ENCODE measurements at places on chromosomes 11 and 22.
A peak's percentile ranks its signal among the peaks of the same experiment; 100 is the strongest.

DNA sequence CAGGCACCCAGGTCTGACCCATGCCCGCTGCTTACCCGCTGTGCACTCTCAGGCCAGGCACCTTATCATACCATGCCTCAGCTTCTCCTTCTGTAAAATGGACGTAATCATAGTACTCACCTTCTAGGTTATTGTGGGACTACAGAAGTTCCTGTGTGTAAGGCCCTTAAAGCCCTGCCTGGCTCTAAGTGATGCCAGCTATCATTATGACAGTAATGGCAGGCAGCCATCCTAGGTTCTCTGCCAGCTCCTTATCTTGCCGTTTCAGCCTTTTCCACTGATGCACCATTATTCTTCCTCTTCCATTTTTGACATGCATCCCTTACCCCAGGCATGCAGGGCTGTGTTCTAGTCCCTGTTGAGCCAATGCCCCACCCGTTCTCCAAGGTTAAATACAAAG, 57.9 kb downstream of the DBX1 start:
- no peak for DNase-seq

DNA sequence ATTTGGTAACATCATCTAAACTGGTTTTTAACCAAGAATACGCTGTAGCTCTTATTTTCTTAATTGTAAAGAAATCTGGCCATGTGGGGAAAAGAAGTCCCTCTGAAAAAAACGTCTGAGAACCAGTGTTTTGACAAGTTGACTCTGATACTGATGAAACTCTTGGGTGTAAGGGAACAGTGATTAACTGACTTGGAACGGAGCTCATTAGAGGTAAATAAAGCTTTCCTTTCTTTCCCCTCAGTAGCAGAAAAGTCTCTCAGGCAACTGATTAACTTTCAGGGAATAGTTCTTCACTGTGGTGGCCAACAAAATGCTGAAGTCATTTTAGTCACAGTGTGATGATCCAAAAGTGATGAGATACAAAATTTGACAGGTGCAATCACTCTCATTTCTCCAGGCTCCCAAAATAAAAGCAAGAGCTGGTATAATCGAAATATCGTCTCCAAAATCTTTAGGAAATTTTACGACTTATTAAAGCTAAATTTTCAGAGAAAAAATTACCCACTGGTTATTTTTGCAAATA, 52.3 kb downstream of the SLC36A4 start:
- no peak for DNase-seq

- DNase-seq: peak; percentile 34
These were observed 532.1 kb downstream of the BUD13 start for GRCh38 chr11:116240710-116241109.

DNA sequence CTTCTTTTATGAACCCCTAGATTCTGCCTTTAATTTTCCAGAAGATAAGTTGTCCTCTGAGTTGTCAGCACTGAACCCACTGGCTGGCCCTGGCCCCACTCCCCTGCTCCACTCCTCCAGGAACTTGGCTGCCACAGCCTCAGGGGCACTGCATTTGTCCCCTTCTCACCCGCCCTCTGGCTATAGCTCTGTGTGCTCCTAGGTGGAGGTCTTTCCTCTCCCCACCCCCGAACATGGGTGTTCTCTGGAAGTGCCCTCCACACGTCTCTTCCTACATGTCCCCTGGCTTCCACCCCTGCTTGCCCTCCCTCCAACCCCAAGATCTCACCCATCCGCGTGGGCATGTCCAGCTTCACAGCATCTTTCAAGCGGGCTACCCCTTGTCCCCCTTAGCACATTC, 137.7 kb upstream of the TEAD1 start:
- no peak for DNase-seq

DNA sequence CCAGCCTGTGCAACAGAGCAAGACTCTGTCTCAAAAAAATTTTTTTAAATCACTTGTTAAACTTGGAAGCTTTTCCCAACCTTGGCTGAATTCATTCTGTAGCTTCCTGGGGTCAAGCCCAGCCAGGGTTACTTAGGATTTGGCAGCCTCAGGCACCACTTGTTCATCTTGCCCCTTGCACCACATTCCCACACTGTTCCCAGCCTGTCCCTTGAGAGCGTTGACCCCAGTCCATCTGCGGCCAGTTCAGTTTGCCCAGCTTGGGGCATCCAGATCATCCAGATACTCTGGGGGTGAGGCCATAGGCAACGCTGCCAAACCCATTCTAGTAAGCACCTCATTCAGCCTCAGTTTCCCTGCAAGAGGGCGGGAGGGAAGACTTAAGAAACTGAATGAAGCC, 8.7 kb upstream of the THRSP start:
- DNase-seq: no peak

- no peak for DNase-seq
These were observed 47.7 kb upstream of the GAB2 start for GRCh38 chr11:78465169-78465942.

GRCh38 chr11:60375316-60375715, 3.0 kb upstream of the MS4A7 start:
- no peak for DNase-seq

GRCh38 chr11:811446-812245, 1.9 kb downstream of the RPLP2 start:
- peak; percentile 47 for DNase-seq

DNA sequence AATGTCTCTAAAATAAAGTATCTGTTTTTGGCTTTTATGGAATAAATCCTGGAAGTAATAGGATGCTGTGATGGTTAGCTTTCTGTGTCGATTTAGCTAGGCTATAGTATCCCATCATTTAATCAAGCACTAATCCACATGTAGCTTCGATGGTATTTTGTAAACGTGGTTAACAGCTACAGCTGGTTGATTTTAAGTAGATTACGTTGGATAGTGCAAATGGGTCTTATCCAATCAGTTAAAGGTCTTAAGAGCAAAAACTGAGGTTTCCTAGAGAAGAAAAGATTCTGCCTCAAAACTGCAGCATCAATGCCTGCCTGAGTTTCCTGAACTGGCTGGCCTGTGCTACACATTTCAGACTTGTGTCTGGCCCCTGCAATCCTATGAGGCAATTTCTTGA, 314.2 kb upstream of the SORL1-AS1 start:
- no peak for DNase-seq

- DNase-seq: no peak
These were observed 6.5 kb downstream of the LYVE1 start for GRCh38 chr11:10561947-10562346.

DNA sequence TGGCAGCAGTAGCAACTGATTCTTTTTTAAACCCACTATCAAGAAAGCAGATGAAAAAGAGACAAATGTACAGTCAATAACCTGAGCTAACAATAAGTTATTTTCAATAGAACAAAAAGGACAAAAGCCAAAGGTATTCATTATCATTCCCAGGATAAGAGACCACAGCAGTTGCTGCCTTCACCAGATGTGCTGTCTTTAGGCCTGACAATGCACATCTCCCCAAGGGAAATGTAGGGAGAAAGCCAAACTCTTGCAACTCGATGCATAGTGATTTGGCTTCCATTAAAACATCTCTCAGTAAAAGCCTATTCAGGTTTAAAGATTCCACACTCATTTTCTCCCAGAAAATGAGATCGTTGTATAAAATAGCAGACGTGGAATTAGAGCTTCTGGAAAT, 210.7 kb downstream of the METTL15 start:
- no peak for DNase-seq

DNA sequence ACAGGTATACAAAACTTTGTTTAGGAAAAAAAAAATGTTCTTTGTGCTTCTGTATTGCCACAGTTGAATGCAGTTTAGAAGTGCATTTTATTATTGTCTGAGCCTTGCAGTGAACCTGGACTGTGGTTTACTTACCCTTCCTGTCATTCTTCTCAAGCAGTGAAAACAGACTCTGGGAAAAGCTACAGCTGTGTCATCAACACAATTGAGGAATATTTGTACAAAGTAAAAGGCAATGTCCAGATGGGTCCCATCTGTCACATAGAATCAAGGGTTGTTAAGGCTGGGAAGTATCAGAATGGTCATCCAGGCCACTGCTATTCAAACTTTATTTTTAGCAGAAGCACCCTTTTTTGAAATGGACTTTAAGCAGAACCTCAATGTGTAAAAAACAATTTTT, 73.3 kb downstream of the TRIM44 start:
- DNase-seq: no peak

- no peak for DNase-seq
These were observed 94.7 kb upstream of the TMEM45B start for GRCh38 chr11:129720994-129721393.

DNA sequence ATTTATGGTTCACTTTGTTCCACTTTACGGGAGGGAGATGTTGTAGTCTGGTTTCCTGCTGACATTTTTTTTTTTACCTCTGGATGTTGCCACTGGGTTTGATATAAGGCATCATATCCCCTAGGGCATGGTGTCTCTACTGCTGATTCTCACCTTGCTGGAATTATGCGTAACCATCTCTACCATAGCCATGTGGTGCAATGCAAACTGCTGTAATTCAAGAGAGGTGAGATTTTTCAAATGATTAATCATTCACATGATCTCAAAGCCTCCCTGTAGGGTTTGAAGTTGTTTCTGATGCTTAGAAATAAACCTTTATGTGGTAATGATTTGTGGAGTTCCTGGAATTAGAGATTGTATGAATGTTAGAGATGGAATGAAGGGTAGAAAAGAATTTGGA, 13.0 kb downstream of the MS4A3 start:
- no peak for DNase-seq

GRCh38 chr22:23504516-23504915, 75.6 kb downstream of the IGLL1 start:
- peak; percentile 37 for DNase-seq

- no peak for DNase-seq
These were observed 44.5 kb downstream of the WEE1 start for GRCh38 chr11:9617940-9618339.

DNA sequence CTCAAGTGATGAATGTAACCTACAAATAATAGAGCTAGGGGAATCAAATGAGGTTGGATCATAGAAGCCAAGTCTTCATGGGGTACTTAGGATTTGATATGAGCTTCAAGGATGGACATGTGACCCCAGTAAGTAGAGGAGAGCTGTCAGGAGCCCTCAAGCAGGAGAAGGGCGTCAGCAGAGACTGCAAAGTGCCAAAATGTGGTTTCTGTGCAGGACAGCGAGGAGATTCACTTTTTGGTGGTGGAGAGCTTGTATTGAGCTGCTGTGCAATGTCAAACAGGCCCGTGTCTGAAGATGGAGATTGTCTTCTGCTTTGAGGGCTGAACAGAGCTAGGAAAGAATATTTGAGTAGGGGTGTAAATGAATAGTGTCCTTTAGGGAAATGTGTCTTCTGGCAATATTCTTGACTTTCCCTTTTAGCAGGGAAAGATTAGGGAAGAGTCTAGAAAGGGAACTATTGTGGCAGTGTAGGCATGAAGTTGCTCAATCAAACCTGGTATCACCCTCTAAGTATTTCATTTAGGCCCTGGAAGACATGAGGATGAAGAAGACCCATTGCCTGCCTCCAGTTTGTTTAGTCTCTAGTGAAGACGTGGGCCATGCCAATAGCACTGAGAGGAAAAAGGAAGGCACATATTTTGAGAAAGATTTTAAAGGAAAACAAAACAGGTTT, 31.2 kb upstream of the SORL1-AS1 start:
- DNase-seq: peak; percentile 49

GRCh38 chr11:100639140-100639539, 47.9 kb upstream of the ARHGAP42 start:
- no peak for DNase-seq

GRCh38 chr22:45478108-45478771, 24.4 kb upstream of the FBLN1 start:
- no peak for DNase-seq

DNA sequence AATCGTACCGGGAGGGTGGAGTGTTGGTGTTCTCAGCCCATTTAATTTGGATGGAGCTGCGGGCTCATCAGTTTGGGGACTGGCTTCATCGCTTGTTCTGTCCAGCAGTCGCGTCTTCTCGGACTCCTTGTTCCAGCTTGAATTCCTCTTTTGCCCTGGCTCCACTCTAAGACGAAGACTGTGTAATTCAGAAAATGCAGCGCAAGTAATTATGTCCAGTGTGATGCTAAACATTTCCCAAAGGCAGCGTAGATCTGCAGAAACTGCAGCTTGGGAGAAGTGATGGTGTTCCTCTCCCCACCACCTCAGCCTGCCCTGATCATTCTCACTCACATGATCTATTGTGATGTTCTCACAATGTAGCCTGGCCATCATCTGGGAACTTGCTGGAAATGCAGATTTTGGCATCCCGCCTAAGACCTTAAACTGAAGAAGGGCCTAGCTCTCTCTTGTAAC, 666 bp downstream of the SLC25A18 start:
- DNase-seq: no peak

Measured in NB4 (cell line).